Stomach (tissue), 19 donors: ENCODE measurements at places on chromosomes 11 and 22.

DNA sequence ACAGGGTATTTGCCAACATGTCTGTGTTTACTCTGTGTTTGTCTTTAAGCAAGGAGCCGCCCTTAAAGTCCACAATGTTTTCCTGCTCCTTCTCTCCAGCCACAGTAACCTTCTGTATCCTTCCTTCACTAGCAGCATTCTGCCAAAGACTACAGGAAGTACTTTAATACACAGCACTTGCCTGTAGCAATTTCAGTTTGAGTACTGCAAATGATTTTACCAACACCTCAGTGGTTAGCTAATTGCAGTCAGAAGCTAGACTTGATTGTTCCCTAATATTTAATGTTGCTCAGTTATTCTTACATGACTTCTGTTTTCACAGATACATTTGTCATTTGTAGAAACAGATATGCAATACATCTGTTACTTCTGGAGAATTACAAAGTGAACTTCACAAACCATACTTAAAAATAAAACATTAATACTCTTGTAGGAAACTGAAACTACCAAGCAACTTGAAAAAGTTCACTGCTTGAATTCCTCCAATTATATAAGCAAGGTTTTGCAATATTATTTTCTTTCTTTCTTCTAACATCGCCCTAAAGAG lies 69.1 kb downstream of the FCHSD2 start:
- DNase-seq = no peak

- DNase-seq = no peak
Observed at GRCh38 chr11:71357414-71357813, 90.8 kb downstream of the DHCR7 start.

GRCh38 chr11:57562596-57562995 lies 4.9 kb downstream of the UBE2L6 start:
- no peak for DNase-seq

- no peak for DNase-seq
Observed at GRCh38 chr11:124075492-124075840, 34.3 kb upstream of the OR10G7 start.

DNA sequence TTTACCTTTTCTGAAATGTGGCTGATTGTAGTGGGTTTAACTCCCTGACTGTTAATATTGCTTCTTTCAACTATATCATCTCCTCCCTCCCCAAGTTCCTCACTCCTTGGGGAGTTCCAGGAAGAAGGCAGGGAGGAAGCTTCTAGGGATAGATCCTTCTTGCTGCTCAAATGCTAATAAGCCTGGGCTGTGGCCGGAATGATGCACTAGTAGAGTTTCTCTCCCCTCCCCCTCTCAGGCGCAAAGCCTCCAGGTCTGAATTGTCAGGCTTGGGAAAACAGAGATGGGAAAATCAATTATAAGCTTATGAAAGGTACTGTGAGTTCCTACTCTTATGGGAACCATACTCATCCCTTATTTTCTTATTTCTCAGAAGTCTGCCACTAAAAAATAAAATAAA lies 30.8 kb downstream of the FEZ1 start:
- DNase-seq = no peak

GRCh38 chr11:103434073-103434411 lies 324.8 kb downstream of the DYNC2H1 start:
- no peak for DNase-seq

GRCh38 chr11:121304759-121305158 lies 12.2 kb downstream of the SC5D start:
- DNase-seq = no peak

DNA sequence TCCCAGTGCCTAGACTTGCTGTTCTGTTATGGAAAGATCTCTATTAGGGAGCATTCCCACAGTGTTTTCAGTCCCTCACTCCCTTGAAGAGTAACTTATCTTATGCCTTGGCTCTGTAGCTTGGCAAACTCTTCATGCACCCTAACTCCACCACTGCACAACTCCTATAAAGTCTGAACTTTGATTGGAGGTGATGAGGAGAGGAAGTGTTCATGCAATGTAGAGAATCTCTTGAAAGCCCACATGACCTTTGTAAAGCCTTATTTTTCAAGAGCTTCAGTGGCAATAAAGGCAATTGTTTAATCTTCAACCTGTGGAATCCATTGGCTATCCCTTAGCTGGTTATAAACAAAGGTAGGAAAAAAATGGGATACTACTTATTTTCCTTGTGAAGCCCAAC lies 176.2 kb downstream of the ETS1 start:
- DNase-seq = no peak

- peak; percentile 31 for DNase-seq
Observed at GRCh38 chr11:113574171-113574570, 99.0 kb upstream of the DRD2 start.

DNA sequence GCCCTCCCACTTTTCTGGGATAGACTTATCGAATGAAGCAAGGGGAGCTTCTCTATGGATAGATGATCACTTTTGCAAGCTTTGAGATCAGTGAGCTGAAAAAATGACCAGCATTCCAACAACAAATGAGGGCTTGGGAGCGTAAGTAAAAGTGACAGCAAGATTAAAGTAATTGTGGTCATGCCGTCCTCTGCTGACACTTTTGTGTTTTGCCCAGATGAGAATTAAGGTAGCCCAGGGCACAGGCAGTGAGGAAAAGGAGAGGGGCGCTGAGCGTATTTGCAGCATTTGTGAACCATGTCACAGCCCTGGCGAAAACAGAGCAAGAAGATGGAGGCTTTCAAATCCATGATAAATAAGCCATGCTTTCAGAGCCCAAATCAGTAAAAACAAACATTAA lies 24.6 kb upstream of the TMA7B start:
- no peak for DNase-seq

GRCh38 chr11:72274435-72274834 lies 30.5 kb upstream of the PHOX2A start:
- no peak for DNase-seq

DNA sequence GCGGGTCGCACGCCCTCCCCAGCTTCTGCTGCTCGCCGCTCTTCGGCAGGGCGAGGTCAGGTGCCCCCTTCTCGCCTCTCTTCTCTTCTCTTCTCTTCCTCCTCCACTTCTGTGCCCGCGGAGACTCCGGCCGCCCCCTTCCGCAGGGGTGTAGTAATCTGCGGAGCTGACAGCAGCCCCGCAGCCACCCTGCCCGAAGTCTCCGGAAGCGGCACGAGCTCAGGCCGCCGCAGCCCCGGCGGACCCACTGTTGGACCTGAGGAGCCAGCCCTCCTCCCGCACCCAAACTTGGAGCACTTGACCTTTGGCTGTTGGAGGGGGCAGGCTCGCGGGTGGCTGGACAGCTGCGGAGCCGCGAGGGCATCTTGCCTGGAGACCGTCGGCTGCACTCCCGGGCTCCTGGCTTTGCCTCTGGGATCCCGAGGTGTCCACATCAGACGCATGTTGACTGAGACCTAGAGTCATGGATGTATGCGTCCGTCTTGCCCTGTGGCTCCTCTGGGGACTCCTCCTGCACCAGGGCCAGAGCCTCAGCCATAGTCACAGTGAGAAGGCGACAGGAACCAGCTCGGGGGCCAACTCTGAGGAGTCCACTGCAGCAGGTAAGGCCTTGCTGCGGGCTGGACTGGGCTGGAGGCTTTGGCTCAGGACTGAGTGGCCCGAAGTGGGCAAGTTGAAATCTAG lies 486 bp downstream of the STIM1 start:
- DNase-seq = peak; percentile 74

DNA sequence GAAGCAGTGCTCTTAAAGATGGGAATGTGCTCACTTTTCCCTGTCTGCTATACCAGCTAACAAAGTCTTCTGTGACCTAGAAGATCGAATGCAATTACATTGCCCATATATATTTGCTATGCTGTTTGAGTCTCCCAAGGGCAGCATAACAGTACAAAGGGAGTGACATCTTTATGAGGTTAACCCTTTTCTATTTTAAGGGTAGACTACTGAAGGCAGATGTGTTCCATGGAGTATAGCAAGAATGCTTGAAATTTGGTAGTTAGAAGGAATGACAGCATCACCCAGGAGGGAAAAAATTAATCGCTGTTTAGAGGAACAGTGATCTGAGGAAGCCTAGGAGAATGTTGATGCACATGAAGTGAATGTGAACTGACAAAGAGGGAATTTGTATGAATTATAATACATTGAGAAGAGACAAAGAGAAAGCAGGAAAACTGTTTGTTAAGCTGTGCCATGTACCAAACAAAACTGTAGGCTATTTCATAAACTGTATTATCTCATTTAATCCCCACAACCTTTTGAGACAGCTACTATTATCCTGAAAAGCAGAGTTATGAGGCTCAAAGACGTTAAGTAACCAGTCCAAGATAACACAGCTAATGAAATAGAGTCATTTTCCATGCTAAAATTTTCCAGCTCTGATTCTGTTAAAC lies 13.0 kb downstream of the MAML2 start:
- DNase-seq = no peak

- no peak for DNase-seq
Observed at GRCh38 chr11:68053117-68053516, 14.3 kb downstream of the TCIRG1 start.

GRCh38 chr11:123815122-123815521 lies 9.0 kb upstream of the OR6M1 start:
- DNase-seq = no peak

DNA sequence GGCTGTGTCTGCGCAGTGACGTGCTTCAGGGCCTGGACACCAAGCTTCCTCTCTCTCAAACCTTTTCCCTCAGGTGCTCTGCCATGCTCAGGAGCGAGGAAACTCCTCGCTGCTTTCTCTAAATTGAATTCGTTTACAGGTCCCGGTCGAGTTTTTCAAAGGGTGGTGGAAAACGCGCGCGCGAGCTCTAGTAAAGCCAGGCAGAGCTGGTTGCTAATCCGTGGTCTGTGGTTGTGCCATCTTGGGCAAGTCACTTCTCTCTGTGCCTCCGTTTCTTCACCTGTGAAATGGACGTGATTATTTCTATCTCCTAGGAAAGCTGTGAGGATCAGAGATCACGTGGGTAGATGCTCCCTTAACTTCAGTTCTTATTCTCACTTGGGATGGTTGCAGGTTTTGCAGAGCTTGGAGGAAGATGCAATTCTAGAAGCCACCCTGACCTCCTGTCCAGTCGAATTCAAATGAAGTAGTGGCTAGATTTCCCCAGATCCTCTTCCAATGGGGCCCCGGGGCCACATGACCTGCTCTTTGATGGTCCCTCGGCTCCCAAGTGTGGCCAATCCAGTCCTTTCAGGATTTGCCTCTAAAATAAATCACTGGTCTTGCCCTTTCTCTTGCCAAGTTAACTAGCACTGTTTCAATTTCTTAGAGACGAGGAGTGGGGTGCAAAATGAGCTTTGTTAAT lies 10.5 kb upstream of the ALX4 start:
- DNase-seq = no peak

DNA sequence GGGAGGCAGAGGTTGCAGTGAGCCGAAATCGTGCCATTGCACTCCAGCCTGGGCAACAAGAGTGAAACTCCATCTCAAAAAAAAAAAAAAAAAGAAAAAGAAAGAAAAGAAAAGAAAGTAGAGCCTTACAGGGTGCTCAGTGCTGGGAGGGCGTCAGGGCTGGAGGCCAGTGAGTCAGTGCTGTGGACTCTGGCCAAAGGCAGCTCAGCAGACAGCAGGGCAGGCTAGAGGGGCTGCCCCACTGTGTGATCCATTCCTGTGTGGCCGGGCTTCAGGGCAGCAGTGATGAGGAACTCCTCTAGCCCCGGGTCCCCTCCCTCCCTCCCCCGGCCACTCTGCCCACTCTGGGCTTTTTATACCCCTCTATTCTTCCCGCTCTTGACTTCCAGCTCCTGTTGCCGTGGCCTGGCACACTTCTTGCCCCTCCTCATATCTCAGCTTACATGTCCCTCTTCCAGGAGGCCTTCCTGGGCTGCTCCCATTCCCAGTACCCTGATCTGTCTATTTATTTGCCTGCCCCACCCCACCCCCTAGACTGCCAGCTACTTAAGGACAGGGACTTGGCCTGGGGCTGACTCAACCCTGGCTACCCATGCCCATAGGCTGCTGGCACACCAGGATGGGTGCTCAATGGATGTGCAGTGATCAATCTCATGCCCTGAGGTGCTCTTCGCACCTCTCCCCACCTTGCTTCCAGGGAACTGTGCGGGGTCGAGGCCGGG lies 10.1 kb downstream of the SYT12 start:
- no peak for DNase-seq

DNA sequence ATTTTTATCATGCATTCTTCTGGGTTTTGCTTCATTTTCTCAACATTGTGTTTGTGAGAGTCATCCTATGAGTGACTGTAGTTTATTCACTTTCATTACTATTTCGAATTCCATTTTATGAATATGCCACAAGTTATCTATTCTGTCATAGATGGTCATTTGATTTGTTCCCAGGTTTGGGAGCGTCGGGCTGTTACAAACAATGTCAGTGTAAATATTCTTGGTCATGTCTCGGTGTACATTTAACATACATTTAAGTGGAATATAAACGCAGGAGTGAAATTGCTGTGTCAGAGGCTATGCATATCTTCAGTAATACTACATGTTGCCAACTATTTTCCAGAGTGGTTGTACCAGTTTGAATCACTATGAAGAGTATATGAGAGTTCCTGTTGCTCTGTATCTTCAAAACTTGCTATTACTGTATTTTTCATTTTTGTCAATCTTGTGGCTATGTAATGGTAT lies 2.4 kb downstream of the TRIM44 start:
- DNase-seq = no peak

- peak; percentile 92 for DNase-seq
Observed at GRCh38 chr11:114036147-114036811, 23.2 kb upstream of the ZBTB16 start.

DNA sequence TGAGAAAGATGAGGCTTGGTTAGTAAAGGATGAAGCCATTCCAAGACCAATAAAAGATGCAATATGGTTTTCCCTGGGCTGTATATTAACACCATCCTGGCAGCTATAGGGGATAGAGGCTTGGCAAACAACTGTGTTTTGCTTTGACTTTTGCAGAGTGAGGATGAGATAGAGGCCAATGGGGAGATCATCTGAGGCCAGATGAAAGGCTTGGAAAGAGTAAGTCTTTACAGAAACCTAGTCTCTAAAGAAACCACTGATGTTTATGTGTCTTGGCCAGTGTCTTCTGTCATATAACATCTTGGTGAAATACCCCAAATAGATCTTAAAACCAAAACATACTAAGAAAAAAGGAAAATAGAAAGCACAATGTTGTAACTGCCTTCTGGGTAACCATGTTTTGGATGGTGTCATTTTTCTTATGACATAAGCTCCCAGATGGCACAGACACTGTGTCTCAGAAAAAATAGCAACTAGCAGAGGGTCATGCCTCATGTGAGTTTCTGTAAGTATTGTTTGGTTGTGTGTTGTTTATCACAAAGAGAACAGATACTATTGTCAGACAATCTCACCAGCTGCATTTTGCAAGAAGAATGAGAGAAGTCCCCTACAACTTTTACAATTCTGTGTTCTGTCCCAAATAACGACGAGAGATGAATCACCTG lies 305.4 kb downstream of the ST3GAL4 start:
- DNase-seq = no peak
